ENCODE measurements at places on chromosomes 2 and 18.

DNA sequence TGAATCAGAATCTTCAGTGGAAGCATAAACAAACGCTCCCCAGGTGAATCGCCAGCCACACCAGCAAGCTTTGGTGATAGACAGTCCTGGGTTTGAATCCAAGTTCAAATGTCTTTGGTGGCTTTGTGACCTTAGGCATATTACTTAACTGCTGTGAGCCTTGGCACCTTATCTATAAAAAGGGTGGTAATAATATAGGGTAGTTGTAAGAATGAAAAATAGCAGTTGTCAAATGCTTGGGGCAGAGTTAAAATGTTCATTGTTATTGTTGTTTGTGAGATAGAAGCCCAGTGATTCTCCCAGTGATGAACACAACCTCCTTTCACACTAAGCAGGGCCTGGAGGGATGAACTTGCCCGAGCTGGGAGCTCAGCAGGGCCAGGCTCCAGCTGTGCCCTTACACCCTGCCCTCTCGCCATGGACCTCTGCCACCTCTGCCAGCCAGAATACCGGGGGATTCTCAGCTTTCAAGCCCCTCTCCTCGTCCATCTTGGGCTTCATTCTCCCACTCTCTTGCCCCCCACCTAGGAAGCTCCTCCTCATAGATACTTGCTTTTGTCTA is 6.1 kb upstream of the TMBIM1 start:
- no peak for DNase-seq

- DNase-seq = peak; percentile 22
Observed at GRCh38 chr2:47313141-47313691, 89.7 kb upstream of the MSH2 start.

DNA sequence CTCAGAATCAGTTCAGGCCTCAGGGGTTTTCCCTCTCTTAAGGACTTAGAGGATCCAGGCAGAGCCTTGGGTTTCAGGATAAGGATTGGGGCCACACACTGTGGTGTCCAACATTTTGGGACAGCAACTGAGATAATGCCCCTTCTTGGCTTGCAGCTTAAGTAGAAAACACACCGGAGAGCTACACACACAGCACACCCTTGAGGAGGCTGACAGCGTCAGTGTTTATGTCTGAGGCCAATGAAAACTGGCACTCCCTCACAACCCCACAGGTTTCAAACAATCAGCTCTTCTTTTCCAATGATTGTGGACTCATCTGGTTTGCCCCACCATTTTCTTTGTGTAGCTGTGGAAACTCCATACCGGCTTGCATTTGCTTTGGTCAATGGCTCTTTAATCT is 257.7 kb downstream of the CDCA7 start:
- no peak for DNase-seq

DNA sequence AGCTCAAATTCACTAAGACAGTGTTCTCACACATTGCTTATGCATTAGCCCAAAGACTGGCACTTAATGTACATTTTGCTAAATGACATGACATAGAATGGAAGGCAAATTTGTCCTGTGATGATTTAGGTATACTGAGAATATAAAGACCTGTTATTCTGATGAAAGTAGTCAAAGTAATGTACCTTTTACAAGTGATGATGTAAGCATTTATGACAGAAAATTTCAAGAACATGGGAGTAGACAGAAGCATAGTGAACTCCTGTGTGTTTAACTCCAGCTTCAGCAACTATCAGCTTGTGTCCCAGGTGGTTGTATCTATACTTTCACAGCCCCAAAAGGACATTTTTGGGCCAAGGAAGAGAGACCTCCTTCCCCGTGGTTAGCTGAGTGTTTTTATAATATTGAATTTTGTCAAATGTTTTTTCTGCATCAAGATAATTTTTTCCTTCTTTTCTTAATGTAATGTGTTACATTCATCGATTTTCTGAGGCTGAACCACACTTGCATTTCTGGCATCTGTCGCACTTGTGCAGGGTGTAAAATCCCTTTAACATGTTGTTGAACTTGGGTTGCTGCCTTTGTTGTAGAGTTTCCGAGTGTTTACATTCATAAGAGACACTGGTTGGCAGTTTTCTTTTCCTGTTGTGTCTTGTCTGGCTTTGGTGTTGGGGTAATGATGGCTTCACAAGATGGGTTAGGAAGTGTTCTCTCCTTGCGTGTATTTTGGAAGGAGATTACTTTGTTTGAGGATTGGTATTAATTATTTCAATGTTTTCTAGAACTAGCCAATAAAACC is 33.9 kb upstream of the TMEM18 start:
- DNase-seq = no peak

- DNase-seq = no peak
Observed at GRCh38 chr2:115161771-115162493, 719.5 kb downstream of the DPP10 start.

GRCh38 chr2:186348200-186348599 is 137.9 kb upstream of the ZC3H15 start:
- DNase-seq = peak; percentile 40

DNA sequence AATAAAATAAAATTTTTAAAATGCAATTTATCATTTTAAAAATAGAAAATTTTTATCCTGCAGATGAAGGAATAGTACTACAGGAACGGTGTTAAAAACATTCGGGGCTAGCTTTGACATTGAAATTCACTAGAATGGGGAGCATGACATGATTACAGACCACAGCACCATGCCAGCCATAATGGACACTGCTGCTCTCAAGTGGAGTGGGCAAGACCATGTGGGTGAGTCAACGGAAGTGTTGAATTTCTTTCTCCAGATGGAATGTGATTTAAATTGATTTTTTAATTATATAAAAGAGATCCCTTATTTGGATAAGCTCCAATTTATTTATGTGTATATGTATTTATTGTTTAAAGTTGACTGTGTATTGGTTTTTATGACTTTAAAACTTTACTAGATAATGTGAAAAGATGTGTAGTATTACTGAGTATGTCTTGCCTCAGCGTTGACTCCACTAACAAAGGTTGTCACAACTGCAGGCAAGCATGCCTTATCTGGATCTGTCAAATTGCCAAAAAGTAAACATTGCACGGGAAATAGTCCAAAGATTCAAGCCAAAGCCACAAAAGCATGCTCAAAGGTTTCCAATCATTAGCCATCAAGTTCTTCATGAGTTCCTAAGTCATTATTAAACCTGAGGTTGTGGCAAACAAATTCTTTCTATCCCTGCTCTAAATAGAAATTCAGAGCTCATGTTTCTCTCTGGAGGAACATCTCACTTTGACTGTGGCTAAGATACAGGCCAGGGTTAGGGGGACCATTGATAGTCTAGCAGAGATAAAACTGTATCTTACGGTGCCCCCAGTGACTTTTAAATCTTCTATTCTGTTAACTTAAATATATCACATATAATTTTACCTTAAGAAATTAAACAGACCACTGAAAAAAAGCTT is 536.9 kb downstream of the TMX3 start:
- peak; percentile 92 for DNase-seq

- no peak for DNase-seq
Observed at GRCh38 chr2:1780693-1781092, 36.4 kb upstream of the PXDN start.

DNA sequence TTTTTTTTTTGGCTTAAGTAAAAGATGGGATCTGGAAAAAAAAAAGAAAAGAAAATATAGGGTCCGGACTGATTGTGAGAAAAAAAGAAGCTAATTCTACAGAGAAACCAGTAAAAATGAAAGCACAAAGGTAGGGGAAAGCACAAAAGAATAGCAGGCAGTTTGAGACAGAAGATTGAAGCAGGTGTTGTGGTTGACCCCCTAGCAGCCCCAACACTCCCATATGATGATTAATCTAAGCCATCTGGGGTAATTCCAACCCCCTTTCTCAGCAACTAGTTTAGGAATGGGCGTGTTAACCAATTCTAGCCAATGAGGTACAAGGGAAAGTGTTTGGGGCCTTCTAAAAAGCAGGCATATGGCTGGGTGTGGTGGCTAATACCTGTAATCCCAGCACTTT is 77.0 kb downstream of the MBD2 start:
- no peak for DNase-seq

GRCh38 chr18:56565551-56566345 is 72.6 kb downstream of the TXNL1 start:
- peak; percentile 35 for DNase-seq

GRCh38 chr2:157627594-157628476 is 829 bp downstream of the ACVR1C start:
- peak; percentile 2 for DNase-seq

GRCh38 chr2:75396314-75396713 is 164.4 kb downstream of the EVA1A start:
- DNase-seq = no peak

Data from mesenchymal stem cell (in vitro differentiated cells and primary cell).